ENCODE measurements at places on chromosomes 12 and 14.
A peak's percentile ranks its signal among the peaks of the same experiment; 100 is the strongest.

GRCh38 chr12:123512838-123513665 is 20.5 kb downstream of the RILPL1 start:
- no peak for DNase-seq

DNA sequence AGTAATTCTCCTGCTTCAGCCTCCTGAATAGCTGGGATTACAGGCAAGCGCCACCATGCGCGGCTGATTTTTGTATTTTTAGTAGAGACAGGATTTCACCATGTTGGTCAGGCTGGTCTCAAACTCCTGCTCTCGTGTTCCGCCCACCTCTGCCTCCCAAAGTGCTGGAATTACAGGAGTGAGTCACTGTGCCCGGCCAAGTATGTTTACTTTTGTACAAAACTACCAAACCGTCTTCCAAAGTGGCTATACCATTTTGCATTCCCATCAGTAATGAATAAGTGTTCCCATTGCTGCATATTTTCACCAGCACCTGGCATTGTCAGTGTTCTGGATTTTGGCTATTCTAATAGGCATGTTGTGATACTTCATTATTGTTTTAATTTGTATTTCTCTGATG is 8.4 kb upstream of the KRT6A start:
- DNase-seq = peak; percentile 4

GRCh38 chr12:54601841-54602240 is 13.4 kb upstream of the PPP1R1A start:
- DNase-seq = no peak

- DNase-seq = no peak
Measured at GRCh38 chr12:3250576-3250975, 173.4 kb downstream of the TSPAN9 start.

GRCh38 chr14:21521501-21521900 is 4.6 kb downstream of the SALL2 start:
- DNase-seq = no peak

DNA sequence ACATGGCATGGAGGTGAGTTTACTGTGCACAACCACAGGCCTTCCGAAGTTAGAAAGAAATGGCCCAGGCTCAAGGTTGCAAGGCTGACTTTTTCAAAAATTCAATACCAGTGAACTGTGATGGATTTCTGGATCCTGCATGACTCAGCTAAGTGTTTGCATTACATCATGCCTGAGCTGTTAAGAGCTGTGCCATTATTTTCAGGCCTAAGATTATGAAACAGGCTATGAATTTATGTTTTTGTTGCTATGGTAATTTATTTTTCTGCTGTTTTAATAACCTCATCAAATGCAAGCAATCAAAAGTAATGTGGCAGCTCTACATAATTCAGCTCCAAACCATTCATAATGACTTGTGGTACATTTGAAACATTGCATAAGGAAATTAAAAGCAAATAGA is 457.7 kb upstream of the TMEM132C start:
- no peak for DNase-seq

GRCh38 chr14:90644882-90645281 is 171.3 kb downstream of the TTC7B start:
- DNase-seq = no peak

DNA sequence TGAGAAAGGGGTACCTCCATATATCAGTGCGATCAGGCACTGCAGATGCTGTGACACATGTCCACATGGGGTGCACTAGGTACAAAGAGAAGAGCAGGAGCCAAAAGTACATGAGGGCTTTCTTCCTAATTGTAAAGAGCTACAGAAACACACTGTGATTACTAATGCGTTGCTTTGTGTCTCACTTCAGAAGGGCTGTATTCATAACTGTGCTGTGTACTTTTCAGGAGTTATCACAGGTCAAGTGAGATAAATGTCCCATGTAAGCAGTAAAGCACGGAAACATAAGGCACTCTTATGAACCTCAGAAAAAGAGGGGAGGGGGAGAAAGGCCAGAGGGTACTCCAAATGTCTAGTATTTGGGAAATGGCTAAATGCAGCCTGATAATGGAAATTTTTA is 10.6 kb downstream of the SPRING1 start:
- no peak for DNase-seq

- DNase-seq = no peak
Measured at GRCh38 chr14:102523569-102524450, 14.2 kb upstream of the ANKRD9 start.

DNA sequence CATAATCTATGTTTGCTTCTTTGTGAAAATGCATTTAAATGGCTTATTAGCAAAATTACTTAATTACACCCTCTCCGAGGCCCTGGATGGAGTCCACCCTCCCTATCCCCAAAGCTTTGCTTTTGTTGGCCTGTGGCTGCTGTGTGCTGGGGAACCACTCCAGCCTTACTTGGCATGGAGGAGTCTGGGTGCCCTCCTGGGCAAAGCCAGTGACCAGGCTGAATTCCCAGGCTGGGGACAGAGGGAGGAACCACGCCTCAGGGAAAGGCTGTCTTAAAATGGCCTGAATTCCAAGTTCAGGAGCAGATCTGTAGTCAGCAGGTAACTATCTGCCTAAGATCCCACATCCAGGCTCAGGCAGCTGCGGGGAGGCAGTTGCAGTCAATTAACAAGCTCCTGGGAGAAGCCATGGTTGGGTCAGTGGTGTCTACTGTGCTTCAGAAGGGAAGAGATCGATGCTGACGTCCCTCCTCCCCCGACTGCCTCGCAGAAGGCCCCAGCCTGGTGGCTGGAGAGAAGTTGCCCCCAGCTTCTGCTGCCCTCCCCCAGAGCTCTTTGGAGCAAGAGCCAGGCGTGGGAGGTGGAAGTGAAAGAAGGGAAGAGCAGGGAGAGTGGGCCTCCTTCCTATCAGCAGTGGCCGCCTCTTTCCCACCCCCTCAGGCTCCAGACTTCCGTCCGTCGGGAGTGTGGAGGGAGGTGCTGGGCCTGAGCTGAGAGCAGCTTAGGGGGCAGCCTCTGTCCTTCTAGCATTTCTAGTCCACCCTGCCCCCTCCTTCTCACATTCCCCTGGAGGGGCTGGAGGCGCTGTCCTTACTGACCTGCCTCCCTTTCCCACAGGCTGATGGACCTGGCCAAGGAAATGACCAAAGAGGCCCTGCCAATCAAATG is 11.3 kb downstream of the VASH1 start:
- DNase-seq = peak; percentile 37

GRCh38 chr14:104476437-104476836 is 103.1 kb upstream of the C14orf180 start:
- DNase-seq = no peak

- DNase-seq = no peak
Measured at GRCh38 chr14:22739423-22739822, 27.1 kb upstream of the OXA1L start.

DNA sequence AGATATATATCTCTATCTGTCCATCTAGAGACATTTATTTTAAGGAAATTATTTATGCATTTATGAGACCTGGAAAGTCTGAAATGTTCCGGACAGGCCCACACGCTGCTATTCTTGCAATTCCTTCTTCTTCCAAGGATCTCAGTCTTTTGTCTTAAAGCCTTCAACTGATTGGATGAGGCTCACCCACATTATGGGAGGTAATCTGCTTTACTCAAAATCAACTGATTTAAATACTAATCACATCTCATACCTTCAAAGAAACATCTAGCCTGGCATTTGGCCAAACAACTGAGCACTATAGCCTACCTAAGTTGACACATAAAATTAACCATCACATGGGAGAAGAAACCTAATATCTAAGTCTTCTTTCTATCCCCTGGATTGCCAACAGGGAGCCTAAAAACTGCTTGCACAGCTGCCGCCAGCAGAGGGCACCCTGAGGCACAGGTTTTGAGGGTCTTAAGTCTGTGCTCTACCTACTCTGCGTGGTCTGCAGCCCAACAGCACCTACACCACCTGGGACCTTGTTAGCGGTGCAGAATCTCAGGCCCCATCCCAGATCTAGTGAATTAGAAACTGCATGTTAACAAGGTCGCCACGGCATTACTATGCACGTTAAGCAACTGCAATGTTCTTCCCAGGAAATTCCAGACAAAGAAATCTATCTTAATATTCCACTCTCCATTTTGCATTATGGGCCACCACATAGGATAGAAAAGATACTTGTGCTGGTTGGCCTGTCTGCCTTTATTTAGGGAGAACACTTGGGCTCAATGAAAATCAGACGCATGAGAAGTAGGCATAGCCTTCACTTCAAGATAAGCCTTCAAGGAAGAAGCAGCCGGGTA is 249.7 kb downstream of the FOXG1 start:
- DNase-seq = peak; percentile 40

GRCh38 chr12:56204275-56204674 is 15.0 kb upstream of the SMARCC2 start:
- no peak for DNase-seq

DNA sequence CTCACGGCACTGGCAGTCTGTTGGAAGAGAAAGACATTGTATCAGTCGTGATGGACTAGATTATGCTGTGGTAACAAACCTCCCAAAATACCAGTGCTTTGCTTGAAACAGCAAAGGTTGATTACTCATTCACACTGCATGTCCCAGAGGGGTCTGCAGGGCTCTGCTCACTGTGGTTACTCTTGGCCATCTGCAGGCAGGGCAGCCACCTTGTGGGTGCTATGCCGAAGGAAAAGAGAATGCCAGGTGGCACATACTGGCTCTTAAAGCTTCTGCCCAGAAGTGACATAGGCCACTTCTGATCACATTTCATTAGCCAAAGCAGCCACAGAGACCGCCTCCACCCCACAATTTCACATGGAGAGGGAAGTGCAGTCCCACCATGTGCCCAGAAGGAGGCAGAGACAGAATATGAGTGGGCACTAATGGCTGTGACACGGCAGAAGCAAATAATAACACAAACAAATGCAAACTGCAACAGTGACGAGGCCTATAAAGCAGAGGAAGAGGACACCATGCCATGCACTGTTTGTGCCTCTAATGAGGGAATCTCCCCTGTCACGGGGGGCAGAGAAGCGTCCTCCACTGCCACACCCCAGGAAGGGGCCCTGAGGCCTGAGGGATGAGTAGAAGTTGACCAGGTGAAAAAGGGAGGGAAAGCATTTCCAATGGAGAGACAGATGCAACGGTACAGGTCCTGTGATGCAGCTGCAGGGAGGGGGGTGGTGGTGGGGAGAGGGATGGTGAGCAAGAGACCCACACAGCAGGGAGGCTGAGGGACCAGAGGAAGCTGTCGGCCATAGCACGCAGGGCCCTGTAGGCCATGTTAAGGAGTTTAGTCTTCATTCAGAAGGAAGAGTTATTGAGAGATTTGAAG is 51.7 kb upstream of the KICS2 start:
- no peak for DNase-seq

GRCh38 chr12:2877047-2877952 is at the start of the genes FOXM1 and RHNO1:
Gene FOXM1, minus strand, starts transcription at chr12:2877174. Its CDS starts 2,696 bp downstream, at chr12:2874478.
Gene RHNO1, plus strand, starts transcription at chr12:2877223. Its CDS starts 8,144 bp downstream, at chr12:2885367.
- DNase-seq = peak; percentile 92

GRCh38 chr14:101948666-101949216 is 15.6 kb upstream of the DYNC1H1 start:
- DNase-seq = no peak

- no peak for DNase-seq
Measured at GRCh38 chr12:120119271-120119973, 2.9 kb upstream of the RAB35 start.

- peak; percentile 80 for DNase-seq
Measured at GRCh38 chr12:6383572-6384498, at the start of gene LTBR. Gene LTBR, plus strand, starts transcription at chr12:6384162. Its CDS starts 197 bp downstream, at chr12:6384359.

GRCh38 chr12:24775073-24775472 is 173.8 kb downstream of the BCAT1 start:
- DNase-seq = no peak

GRCh38 chr12:54352891-54353874 is 11.1 kb downstream of the GPR84 start:
- no peak for DNase-seq

- no peak for DNase-seq
Measured at GRCh38 chr12:131672311-131672940, 38.5 kb upstream of the SFSWAP start.

Data from liver (tissue), 10 donors.